ENCODE measurements at places on chromosomes 7 and 10.
A peak's percentile ranks its signal among the peaks of the same experiment; 100 is the strongest.

DNA sequence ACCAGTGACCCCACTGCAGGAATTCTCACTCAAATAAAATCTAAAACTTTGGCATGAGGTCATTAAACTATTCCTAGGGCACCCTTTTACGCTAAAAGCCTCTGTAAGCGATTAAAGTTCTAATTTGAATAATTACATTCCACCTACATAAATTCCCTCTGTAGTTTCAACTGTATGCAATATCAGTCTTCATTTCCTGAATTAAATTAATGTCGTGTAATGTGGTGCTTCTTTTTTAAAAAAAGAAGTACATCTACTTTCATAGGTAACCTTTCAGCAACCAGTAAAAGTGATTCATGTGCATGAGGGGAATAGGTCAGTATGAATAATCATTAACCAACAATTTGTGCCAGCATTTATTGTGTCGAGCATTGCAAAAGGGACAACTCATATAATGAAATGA lies 44.7 kb downstream of the IMMP2L start:
- DNase-seq: no peak

- DNase-seq: no peak
Observed at GRCh38 chr7:108724251-108725100, 154.8 kb downstream of the DNAJB9 start.

DNA sequence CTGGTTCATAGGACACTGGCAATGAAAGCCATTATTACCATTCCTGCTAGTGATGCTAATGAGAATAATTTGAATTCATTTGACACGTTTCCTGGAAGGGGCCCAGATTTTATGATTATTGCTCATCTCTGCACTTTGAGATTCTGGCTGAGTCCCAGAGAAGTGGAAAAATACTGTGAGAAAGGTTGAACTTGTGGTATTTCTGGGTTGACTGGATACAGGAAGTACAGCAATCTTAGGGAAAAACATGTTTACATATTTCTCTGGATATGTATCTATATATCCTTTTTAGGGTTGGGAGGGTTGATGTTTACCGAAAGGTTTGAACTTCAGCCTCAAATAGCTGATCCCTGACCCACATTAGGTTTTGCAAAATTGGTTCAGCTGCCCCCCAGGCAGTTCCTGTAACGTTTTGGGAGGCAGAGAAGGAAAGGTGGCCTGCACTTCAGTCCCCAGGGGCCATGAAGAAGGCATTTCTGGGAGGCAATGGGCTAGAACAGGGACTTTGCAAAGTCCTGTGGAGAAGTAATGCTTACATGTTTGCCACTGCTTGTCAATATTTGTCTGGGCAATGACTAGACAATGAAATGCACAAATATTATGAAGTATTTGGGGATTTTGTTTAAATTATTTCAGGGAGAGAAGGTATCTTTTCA lies 253.7 kb upstream of the PITRM1 start:
- peak; percentile 94 for DNase-seq

- DNase-seq: peak; percentile 46
Observed at GRCh38 chr10:79069325-79070080, 737 bp downstream of the ZMIZ1 start.

DNA sequence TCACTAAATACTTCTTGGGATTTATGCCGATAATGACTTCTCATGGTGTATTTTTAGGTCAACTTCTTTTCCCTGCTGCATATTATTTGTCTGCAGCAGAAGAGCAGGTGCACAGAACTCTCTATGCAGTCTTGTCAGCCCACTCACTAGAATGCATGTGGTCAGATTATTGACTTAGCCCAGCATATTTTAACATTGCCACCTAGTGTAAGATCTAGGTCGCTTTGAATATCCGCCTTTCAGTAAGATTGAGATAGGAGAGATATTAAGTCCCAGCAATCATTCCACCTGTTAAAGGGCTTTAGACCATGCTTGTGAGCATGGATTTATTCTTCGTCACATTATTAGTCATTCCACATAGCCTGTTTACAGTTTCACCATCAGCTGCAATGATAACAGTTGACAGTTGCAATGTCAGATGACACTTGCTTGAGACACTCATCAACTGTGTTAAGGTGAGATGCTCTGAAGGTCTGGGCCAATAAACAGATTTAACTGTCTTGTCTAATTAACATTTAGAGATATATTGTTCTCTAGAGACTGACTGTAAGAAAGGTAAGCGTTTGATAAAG lies 491.7 kb downstream of the ARL4A start:
- no peak for DNase-seq

DNA sequence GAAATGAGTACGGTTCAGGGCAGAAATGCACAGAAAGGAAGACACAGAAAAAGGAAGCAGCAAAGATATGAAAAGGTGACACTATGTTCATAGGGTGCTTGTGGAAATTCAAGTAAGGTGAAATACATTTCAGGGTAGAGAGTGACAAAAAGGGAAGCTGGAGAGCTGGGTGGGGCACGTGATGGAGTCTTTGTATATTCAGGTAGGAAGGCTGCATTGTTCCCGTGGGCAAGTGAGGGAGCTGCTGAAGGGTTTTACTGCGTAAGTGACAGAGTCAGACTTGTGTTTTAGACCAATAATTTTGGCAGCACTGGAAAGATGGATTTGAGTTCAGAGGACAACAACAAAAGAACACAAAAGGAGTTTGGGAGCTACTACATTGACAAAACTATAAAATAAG lies 35.3 kb upstream of the ANK3 start:
- no peak for DNase-seq

Measured in AG10803 (cell line).